ENCODE measurements at places on chromosomes 6 and 20.

- no peak for DNase-seq
These were observed 19.8 kb downstream of the ERGIC3 start for GRCh38 chr20:35561671-35562070.

DNA sequence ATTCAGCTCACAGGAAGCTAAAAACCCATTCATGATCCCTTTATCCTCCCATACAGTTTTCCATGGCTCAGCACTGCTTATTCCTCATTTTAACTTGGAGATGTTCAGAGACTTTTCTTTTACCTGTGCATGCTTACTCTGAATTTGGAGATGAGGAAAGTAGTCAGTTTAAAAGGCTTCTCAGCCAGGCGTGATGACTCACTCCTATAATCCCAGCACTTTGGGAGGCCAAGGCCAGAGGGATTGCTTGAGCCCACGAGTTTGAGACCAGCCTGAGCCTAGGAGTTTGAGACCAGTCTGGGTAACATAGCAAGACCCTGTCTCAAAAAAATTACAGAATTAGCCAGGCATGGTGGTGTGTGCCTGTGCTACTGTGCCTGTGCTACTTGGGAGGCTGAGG, 30.3 kb upstream of the TMEM217 start:
- no peak for DNase-seq

GRCh38 chr20:55172310-55173002, 697.1 kb downstream of the DOK5 start:
- DNase-seq: no peak

DNA sequence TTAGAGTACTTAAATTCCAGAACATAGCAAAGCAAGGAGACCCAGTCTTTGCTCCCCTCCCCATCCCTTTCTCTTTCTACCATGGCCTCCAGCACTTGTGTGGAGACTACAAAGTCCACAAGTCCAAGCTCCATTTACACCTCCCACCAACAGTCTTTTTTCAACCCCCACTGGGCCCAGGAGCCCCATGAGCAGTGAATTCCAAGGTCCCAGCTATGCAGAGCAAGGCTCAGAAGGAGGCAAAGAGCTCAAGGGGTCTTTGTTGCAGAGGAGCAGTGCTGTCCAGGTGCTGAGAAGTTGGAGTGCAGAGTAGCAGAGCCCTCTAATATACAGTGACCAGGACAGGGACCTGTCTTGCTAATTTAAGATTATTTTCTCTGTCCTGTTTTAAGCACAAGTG, 9.0 kb downstream of the PAK5 start:
- no peak for DNase-seq

- DNase-seq: no peak
These were observed 115.9 kb downstream of the DLL1 start for GRCh38 chr6:170174771-170175643.

- DNase-seq: no peak
These were observed 27.9 kb upstream of the PLCB4 start for GRCh38 chr20:9040863-9041524.

Measured in activated CD8-positive, alpha-beta memory T cell treated with anti-CD3 and anti-CD28 coated beads, Interleukin-2, amount 50 U/mL, for 4 hours (primary cell).